Cardiac atrium fibroblast (primary cell): ENCODE measurements at places on chromosomes 6 and 20. TPM values are rescaled to one million over a fixed set of nuclear protein-coding genes. Genes with fewer than 3 reads are reported as not detected.

The TOMM6 gene
- total RNA-seq = 134 and 141 TPM in 2 replicates

The SCRT2 gene
- not detected in 2 replicates for total RNA-seq

The ZC2HC1B gene
- not detected in 2 replicates for total RNA-seq

The BNIP5 gene
- not detected in 2 replicates for total RNA-seq

The LRRC73 gene
- total RNA-seq = 0.18 and 1.5 TPM in 2 replicates

The SLC25A27 gene
- total RNA-seq = 0.90 and 2.3 TPM in 2 replicates

The PM20D2 gene
- total RNA-seq = 2.0 and 5.7 TPM in 2 replicates

The RAB32 gene
- 67.9 and 78.9 TPM in 2 replicates for total RNA-seq

The FGD2 gene
- total RNA-seq = not detected in 2 replicates
